ENCODE measurements at places on chromosomes 3 and 15.

DNA sequence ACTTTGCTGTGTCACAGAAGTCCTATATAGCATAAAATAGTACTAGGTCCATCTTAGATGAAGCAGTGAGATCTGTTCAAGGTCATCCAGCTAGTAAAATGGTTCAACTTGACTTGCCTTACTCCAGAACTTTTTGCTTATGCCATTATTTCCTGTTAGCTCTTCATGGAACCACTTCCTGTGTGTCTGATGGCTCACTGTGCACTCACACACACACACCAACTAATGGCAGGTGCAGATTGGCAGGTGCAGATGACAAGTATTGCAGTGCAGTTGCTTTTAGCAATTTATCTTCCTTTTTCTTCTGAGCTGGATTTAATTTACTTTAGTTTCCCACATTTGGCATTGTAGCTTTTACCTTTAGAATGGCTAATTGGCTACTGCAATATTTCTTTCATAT, 29.8 kb downstream of the GOLGA8S start:
- no peak for DNase-seq

- DNase-seq: no peak
Observed at GRCh38 chr3:5494905-5495519, 307.5 kb downstream of the EDEM1 start.

- DNase-seq: no peak
Observed at GRCh38 chr3:4772171-4772804, 206.9 kb upstream of the BHLHE40 start.

GRCh38 chr3:184334470-184335158, 2.8 kb upstream of the FAM131A start:
- DNase-seq: no peak

- DNase-seq: no peak
Observed at GRCh38 chr3:171121801-171122200, 95.3 kb upstream of the SLC2A2 start.

GRCh38 chr15:46329876-46330275, 695.0 kb downstream of the SQOR start:
- no peak for DNase-seq

- DNase-seq: no peak
Observed at GRCh38 chr3:168040607-168041208, 55.0 kb downstream of the GOLIM4 start.

DNA sequence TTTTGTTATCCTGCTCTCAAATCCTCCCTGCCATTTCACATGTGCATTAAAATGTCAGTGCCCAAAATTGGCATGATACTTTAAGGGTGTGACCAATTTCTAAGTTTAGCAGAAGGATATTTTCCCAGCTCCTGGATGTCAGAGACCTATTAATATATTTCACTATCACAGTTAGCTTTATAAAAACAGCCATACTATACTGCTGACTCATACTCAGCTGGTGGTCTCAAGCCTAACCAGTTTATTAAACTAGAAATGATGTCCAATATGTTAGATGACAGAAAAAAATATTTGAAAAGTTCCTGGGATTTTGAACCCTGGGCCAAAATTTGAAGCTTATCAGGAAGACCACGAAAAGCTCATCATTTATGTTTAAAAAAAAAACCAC, 60.9 kb upstream of the ZNF280D start:
- DNase-seq: no peak

DNA sequence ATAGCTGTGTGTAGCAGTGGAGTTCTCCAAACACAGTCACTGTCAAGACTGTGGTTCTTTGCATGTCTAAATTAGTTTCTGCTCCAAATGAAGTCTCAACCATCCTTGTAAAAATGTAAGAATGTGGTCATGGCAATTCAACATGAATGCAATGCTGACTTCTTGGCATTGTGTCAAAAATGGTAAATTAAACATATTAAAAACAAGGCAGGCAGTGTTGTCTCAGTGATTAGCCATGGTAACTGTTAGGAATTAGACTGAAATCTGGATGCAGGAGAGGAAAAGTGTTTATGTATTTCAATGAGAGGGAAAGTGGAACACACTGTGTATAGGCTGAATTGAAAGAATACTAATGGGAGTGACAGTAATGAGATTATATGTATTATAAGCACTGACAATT, 597.2 kb downstream of the EDEM1 start:
- no peak for DNase-seq

DNA sequence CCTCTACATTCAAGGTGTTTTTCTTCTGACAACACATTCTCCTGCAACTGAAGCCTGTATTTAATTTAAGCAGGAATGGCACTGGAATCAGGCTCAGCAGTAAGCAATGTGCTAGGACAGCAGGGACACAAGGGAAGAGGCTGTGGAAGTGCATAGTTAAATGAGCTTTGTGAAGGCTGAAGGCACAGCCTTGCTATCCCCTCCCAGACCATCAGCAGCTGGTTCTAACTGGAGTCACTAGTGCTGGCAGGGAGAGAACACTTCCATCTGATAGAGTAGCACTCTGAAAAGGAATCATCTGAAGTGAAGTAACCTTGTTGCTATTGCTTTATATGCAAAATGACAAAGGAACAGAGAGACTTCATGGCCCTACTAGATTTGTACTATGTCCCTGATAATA, 14.7 kb downstream of the UQCC5 start:
- no peak for DNase-seq

DNA sequence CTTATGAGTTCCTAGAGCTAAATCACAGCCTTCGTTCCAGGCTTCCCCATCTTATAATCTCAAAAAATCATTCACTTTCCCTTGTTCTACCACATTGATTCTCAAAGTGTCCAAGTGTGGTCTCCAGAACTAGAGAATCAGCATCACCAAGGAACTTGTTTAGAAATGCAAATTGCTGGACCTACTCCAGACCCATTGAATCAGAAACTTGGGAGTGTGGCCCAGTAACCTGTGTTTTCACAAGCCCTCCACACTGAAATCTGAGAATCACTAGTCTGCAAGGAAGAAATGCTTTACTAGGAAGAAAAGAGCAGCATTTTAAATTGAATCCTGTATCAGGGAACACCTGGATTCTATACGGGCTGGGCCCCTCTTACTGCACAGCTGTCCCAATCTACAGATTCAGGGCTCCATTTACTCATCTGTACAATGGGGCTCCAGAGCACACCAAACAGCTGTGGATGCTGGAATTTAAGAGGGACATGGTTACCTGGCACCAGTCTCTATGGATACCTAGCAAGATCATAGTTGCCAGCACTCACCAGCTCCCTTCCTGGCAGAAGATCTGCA, 3.9 kb downstream of the MEGF11 start:
- no peak for DNase-seq

DNA sequence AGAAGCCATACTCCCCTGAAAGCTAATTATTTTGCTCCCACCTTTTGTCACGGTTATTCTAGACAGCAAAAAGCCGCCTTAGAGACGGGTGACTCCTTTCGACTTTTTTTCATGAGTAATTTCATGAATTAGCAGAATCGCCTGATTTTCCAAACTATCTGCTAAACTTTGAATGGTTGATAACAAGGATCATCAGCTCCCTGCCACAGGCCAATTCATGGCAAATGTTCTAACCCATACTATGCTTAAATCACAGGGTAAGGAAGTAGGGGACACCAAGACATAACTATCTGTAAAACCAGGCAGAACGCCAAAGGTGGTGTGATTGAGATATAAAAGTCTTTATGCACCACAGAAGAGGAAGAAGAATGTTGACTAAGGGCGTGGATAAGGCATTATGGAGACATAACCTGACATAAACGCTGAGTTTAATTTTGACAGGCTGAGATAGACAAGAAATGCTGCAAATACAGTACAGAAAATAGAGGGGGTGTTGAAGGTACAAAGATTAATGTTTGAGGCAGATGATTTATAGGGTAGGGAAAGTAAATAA, 891 bp upstream of the DMXL2 start:
- no peak for DNase-seq

DNA sequence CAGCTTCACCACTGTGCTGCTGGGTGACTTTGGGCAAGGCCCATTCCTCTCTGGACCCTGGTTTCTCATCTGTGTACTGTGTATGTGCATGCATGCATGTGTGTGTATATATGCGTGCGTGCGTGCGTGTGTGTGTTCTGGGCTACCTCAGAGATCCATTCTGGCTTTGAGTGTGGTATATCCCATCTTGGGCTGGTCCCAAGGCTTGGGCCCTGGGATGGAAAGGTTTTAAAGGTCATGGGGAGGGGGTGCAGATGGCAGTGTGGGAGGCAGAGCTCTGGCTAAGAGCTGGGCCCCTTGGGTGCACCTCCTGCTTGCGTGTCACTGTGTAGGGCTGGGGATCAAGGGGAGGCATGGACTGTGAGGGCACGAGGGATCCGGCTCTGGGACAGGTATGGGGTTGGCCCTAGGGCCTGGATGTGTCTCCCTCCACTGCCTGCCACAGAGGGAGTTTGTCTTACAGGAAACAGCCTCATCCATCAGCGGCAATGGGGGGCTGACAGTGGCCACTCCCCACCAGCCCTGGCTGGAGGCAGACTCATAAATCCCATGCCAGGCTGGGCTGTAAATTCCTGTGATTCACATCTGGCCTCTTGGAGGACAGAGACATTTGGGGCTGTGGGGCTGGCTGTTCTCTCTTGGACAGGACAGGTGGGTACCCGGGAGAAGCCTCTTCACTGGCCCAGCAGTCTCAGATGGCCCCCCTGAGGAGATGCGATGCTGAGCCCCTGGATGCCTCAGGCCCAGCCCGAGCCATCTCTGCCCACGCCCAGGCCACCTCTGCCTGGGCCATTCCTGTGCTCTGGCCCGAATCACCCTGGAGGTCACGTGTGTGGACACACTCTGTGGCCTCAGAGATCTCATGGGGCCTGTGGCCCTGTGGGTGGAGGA, 21.4 kb upstream of the CSPG4 start:
- DNase-seq: no peak

- DNase-seq: no peak
Observed at GRCh38 chr3:33496449-33496848, 56.2 kb upstream of the UBP1 start.
